Camera-type eye (tissue), 1 donor: ENCODE measurements at places on chromosomes 3 and 15. TPM values are rescaled to one million over a fixed set of nuclear protein-coding genes. Genes with fewer than 3 reads are reported as not detected.

Gene FAM162A
- total RNA-seq = 15.4 TPM

Gene PPARG
- 5.5 TPM for total RNA-seq

Gene SAXO2
- 12.1 TPM for total RNA-seq

Gene C3orf20
- total RNA-seq = 0.22 TPM

Gene ADPRH
- total RNA-seq = 3.4 TPM

Gene SLC51A
- total RNA-seq = 0.77 TPM

Gene SIDT1
- 4.8 TPM for total RNA-seq

Gene ATP13A5
- 0.22 TPM for total RNA-seq

Gene ADIPOQ
- 1.4 TPM for total RNA-seq

Gene ASB7
- total RNA-seq = 20.9 TPM
